Astrocyte (in vitro differentiated cells and primary cell): ENCODE measurements at places on chromosomes 6 and 20. TPM values are rescaled to one million over a fixed set of nuclear protein-coding genes. Genes with fewer than 3 reads are reported as not detected.

- no peaks in the 10 kb centered on the region for H3K36me3 ChIP-seq
- no peak overlapping the region for H3K4me3 ChIP-seq
- no peak for DNase-seq
Observed at GRCh38 chr6:84455511-84456029, 228.1 kb upstream of the CEP162 start.

- H3K4me3 ChIP-seq: no peak overlapping the region
- no peaks in the 10 kb centered on the region for H3K27me3 ChIP-seq
- DNase-seq: no peak
- H3K36me3 ChIP-seq: no peaks in the 10 kb centered on the region
Observed at GRCh38 chr6:122394016-122394415, 5.4 kb upstream of the HSF2 start.

DNA sequence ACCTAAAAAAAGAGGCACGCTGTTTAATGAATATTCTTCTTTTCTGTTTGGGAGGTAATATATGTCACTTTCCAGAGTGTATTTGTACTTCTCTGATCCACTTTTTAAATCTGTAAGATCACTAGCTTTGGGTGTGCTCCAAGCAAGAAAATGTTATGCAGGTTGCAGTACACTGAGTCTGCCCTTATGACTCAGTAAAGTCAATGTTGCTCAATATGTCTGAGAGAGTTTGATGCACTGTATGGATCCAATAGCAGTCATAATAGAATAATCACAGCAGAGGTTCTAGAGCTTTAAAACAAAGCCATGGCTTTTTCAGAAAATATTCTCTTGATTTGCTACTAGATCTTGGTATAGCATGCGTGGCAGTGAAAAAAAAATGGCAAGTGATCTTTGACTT, 525.3 kb upstream of the HTR1E start:
- H3K27me3 ChIP-seq: no peaks in the 10 kb centered on the region
- no peak overlapping the region for H3K27ac ChIP-seq
- no peak overlapping the region for H3K4me3 ChIP-seq

DNA sequence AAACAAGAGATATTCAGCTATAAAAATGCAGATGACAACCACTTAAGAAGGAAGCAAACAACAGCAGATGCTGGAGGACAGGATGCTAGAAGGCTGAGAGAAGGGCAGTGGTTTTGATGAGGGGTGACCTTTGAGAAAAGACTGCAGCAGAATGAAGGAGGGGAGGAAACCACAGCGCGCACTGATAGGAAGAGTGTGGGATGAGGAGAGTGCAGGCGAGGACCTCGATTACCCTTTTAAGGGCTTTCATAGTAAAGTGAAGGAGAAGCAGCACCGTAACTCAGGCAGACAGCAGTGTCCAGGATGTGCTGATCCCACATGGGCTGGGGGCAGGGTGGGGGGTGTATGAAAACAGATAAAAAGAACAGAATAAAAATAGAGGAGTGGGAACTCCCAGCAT, 19.2 kb downstream of the ZBTB2 start:
- H3K4me1 ChIP-seq: peaks cover 13% of the 10 kb centered on the region
- no peaks in the 10 kb centered on the region for H3K27me3 ChIP-seq
- H3K4me3 ChIP-seq: no peak overlapping the region
- H3K27ac ChIP-seq: no peak overlapping the region
- no peak for DNase-seq

DNA sequence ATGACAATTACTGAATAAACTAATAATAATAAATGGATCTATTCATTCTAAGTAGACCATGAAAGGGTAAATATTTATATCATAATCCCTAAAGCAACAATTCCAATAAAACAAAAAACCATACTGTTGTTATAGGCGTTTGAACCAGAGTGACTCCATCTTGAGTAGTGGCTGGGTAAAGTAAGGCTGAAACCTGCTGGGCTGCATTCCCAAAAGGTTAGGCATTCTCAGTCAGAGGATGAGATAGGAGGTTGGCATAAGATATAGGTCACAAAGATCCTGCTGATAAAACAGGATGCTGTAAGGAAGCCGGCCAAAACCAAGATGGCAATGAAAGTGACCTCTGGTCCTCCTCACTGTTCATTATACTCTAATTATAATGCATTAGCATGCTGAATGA, 8.3 kb downstream of the OR2H1 start:
- no peak for DNase-seq
- H3K27ac ChIP-seq: no peak overlapping the region
- no peaks in the 10 kb centered on the region for H3K27me3 ChIP-seq
- H3K4me3 ChIP-seq: no peak overlapping the region

- no peak overlapping the region for H3K4me3 ChIP-seq
- H3K36me3 ChIP-seq: no peaks in the 10 kb centered on the region
- no peaks in the 10 kb centered on the region for H3K27me3 ChIP-seq
- peaks cover 29% of the 10 kb centered on the region for H3K4me1 ChIP-seq
- no peak for DNase-seq
- H3K27ac ChIP-seq: no peak overlapping the region
Observed at GRCh38 chr20:25246182-25246999, 1.5 kb upstream of the PYGB start.

DNA sequence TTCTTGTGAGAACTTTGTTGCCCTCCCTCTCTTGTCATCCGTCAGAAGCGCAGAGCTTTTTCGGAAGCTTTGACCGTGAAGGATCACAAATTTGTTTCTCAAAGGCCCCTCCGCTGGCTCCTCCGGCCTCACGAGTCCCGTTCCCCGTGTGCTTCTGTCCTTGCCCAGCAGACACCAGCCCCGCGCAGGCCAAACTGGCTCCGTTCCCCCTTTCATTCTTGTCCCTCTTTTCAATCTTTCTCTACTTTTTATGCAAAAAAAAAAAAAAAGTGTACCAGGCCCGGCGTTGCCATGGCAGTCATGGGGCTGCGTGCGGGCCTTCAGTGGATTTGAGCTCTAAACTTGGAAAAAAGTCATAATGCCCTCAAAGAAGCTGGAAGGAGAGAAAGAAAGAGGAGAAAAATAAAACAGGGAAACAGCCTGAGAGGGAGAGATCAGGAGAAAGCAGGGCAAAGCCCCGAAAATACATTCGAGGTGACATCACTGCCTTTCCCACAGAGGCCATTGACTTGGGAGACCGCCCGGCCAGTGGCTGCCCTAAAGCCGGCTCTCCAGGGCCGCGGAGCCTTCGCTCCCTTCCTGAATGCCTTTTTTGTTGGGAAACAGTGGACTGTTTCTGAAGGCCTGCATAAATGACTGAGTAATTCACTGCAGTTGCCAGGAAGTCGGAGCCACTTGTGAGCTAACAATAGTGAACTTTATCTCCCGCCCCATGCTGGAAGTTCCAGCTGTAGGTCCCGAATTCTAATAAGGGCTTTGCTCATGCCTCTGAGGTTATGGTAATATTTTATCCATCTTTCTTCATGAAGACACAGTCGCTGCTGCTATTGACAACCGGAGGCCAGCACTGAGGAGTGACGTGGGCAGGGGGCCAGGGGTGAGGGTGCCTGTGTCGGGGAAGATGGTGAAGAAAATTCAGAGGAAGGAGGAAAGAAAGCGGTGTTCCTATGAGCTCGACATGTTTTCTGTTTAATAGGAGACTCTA, 670.9 kb downstream of the QKI start:
- peak overlapping the region; percentile 35 for H3K4me3 ChIP-seq
- H3K27ac ChIP-seq: peak overlapping the region; percentile 96
- DNase-seq: peak; percentile 97
- H3K4me1 ChIP-seq: peaks cover 26% of the 10 kb centered on the region

GRCh38 chr20:59033616-59034165, 1.6 kb upstream of the ATP5F1E start:
- H3K36me3 ChIP-seq: peaks cover 49% of the 10 kb centered on the region
- DNase-seq: no peak
- H3K27ac ChIP-seq: no peak overlapping the region
- H3K4me3 ChIP-seq: no peak overlapping the region

DNA sequence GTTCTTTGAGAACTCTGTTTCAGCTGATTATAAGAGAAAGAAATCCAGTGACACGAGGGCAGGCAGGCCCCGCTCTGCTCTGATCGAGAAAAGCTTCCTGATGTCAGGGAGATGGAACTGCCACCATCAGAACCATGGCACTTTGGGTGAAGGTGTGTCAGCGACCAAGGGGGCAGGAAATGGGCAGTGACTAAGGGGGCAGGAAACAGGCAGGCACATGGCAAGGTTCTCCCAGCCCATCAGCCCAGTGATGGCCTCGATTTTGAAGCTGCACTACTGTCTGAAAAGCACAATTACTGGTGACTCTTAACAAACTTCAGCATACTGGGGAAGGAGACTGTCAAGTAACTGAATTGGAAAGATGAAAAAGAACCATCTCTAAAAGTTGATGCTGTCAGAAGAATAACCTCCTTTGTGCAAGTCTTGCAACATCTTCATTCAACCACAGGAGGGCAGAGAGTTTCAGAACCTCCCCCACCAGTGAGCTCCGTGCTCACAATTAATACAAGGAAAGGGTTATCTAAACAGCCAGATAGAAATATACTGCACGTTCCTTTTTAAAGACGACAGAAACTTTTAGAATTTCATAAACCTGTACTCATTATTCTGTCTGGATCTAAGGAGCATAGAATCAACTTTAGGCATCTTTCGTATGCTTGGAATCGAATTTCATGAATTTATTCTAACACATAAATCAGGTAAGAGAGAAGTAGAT, 39.1 kb downstream of the TMX4 start:
- H3K4me3 ChIP-seq: no peak overlapping the region
- DNase-seq: peak; percentile 29
- no peak overlapping the region for H3K27ac ChIP-seq

Gene HRH3
- total RNA-seq: 0.07 TPM in 1 of 2 replicates, not detected in the other
